ENCODE measurements at places on chromosomes 16 and 17.
A peak's percentile ranks its signal among the peaks of the same experiment; 100 is the strongest.

DNA sequence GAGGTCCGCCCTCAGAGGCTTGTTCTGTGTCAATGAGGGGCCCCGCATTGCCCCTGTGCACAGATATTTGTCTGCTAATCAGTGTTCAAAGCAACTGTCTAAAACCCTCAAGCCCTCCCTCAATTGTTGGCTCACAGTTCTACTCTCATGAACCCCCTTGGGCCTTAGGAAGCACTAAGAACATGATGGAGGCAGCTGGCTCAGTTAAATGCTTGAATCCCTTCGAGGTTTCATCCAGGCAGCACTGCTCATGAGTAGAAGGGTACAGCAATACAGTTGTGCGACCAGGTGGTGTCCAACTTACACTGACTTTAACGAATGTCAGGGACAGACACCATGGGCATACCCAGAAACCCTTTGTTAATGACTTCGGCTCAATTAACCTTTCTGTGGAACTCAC is 89.2 kb upstream of the WSCD1 start:
- DNase-seq: no peak

DNA sequence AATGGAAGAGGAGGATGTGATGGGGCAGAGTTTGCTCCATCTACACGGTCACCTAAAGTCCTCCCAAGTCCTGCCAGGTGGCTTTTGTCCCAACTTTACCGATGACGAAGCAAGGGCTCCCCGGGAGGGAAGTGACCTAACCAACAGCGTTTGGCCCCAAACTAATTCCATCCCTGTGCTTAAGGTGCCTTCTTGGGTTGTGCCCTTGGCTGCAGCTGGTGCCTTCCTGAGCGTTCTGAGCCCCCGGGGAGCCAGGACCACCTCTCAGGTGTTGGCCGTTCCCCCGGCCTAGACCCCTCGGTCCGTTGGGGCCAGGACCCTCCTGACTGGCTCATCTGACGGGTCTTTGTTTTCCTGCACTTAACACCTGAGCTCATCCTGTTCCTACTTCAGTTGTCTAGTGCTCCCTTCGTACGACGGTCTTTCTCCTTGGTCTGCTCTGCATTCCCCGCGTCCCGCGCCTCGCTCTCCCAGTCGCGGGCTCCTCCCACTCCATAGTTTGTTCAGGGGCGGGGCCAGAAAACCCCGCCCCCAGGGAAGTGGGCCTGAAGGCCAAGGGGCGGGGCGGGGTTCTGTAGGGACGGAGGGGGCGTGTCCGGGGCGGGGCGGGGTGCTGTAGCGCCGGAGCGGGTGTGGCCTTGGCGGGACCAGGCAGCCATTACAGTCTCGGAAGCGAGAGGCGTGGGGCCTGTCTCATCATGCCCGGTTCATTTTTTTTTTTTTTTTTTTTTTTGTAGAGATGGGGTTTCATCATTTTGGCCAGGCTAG is 822 bp upstream of the ZSCAN10 start:
- DNase-seq: peak; percentile 69

DNA sequence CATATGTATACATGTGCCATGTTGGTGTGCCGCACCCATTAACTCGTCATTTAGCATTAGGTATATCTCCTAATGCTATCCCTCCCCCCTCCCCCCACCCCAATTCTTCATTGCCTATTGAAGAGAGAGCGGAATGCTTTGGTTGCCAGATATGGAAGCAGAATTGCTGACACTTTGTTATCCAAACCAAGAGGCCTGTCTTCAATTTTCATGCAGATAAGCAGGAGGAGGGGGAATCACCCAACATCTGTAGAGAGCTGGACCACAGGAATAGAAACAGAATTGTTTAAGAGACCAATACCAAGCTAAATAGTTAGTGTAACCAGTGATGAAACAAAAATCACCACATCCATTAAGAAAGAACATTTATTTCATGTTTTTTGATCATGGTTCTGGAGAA is 7.1 kb downstream of the ASPA start:
- no peak for DNase-seq

GRCh38 chr16:79601931-79602627 is 1.5 kb upstream of the MAF start:
- peak; percentile 68 for DNase-seq

All from activated CD8-positive, alpha-beta memory T cell treated with anti-CD3 and anti-CD28 coated beads for 1 hour (primary cell).